CD4-positive, alpha-beta memory T cell (primary cell): ENCODE measurements at places on chromosomes 11 and 22.

DNA sequence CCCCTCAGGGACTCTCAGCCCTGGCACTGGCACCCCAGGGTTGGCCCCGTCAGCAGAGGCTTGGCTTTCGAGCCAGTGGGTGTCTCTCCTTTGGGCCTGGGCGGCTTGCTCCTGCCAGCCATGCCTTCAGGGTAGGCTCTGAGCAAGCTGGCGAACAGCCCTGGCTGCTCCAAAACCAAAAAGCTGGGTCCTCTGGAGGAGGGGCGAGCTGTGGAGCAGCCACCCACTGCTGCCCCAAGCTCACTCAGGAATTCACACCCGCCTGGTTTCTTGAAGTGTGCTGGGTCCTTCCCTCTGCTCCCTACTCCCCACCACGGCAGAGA lies 6.2 kb downstream of the YDJC start:
- no peak for DNase-seq

- no peak for DNase-seq
Measured at GRCh38 chr11:65329478-65329877, 4.2 kb upstream of the DPF2 start.

DNA sequence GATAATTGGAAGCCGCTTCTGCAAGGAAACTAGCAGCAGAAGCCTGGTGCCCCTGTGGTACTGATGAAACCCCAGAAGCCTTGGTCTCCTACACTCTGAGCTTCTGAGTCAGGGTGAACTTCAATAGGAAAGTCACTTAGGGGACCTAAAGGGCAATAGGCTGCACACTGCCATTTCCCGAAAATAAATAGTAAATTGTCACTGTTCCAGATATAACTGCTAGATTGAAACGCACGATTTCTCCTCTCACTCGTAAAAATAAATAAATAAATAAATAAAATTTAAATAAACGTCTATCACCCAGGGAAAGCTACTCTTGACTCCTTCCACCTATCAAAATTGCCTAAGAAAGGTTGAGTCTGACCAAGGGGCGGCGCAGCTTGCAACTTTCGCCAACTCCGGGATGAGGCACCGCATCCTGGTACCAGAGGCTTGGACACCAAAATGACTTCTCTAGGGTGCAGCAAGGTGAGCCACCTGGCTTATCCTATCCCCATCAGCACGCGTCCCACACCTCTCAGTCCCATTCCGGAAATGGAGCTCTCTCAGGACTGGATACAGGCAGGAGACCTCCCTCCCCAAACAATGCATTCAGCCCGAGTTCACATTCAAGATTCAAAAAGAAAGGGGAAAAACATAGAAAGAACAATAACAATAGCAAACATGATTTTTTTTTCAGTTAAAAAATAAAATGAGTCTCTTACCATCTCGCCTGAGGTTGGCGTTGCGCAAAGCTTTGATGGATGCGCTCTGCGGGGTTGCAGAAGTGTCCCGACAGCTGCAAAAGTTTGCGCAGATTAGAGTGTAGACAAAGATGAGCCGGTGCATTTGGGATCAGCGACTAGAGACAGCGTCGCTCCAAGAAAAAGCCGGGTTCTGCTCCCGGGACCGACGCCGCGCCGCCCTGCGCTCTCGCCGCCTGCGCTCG lies 583 bp downstream of the PDGFD start:
- no peak for DNase-seq

GRCh38 chr22:45131749-45132148 lies 32.0 kb upstream of the NUP50 start:
- DNase-seq, result no peak

GRCh38 chr11:48062649-48063048 lies 82.3 kb downstream of the PTPRJ start:
- DNase-seq, result no peak

DNA sequence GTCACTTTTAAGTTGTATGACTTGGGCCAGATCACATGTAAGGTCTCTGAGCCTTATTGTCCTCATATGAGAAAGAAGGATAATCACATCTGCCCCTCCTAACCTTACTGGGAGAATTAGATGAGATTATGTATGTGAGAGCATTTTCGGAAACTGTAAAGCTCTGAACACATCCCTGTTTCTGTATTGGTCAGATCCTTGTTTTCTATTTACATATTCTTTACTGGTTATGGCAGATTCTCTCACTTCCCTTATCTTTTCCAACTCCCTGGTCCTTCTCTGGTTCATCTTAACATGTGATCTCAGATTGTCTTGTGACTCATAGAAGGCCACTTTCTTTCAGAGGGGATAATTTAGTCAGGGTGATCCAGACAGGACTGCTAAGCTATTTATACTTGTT lies 41.8 kb downstream of the CCDC81 start:
- DNase-seq, result no peak

- no peak for DNase-seq
Measured at GRCh38 chr11:121767433-121767832, 314.7 kb upstream of the SORL1-AS1 start.

GRCh38 chr11:107018219-107018901 lies at the start of gene GUCY1A2:
GUCY1A2 (minus strand) TSS chr11:107018476; CDS start chr11:107018055, 421 bp downstream.
- DNase-seq, result no peak

DNA sequence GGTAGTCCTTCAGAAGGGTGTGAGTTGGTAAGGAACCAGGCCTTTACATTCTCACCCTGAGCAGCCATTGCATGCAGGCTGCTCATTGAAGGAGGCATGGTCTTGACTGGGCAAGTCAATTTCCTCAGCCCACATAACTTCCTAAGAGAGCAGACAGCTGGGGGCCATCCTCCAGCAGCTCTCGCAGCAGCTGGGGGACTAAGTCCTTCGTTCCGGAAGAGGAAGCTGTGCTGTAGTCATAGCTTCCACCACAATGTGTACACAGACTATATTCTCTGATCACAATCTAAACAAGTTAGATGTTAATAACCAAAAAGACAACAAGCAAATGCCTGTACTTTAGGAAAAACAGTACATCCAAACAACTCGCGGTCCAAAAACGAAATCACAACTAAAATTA lies 30.1 kb upstream of the MPPED1 start:
- no peak for DNase-seq
